ENCODE measurements at places on chromosomes 16 and 17. TPM values are rescaled to one million over a fixed set of nuclear protein-coding genes. Genes with fewer than 3 reads are reported as not detected.
A peak's percentile ranks its signal among the peaks of the same experiment; 100 is the strongest.

- no peaks in the 10 kb centered on the region for H3K27me3 ChIP-seq
- no peaks in the 10 kb centered on the region for H3K36me3 ChIP-seq
- no peak for DNase-seq
- no peak overlapping the region for H3K27ac ChIP-seq
- peaks cover 2% of the 10 kb centered on the region for H3K4me1 ChIP-seq
These were observed 40.0 kb upstream of the CCR7 start for GRCh38 chr17:40605306-40605705.

GRCh38 chr16:84617041-84617790, 662 bp downstream of the COTL1 start:
- no peaks in the 10 kb centered on the region for H3K36me3 ChIP-seq
- peaks cover 9% of the 10 kb centered on the region for H3K4me1 ChIP-seq
- no peaks in the 10 kb centered on the region for H3K27me3 ChIP-seq
- DNase-seq = peak; percentile 43
- peak overlapping the region; percentile 66 for H3K4me3 ChIP-seq
- H3K27ac ChIP-seq = peak overlapping the region; percentile 21

- no peak overlapping the region for H3K27ac ChIP-seq
- no peaks in the 10 kb centered on the region for H3K27me3 ChIP-seq
- H3K4me1 ChIP-seq = no peaks in the 10 kb centered on the region
- no peak for DNase-seq
These were observed 25.3 kb downstream of the CDK5RAP3 start for GRCh38 chr17:47996201-47996600.

DNA sequence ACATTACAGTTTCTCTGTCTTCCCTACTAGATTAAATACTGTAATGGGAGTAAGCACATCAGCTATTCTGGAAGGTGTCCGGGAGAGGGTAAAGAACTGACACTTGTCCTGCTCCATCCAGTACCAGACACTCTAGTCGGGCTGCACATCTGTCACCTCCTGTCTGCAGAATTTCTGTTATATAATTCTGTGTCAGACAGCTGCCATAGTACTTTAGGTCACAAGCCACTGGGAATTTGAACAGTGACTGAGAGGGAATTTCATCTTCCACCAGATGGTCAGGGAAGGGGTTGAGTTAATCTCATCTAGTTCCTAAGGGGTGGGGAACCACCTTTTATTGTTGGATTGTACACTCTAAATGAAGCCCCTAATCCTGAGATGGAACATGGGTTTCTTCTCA, 58.6 kb upstream of the NUDT7 start:
- H3K36me3 ChIP-seq = no peaks in the 10 kb centered on the region
- H3K27me3 ChIP-seq = peaks cover 5% of the 10 kb centered on the region
- H3K4me1 ChIP-seq = no peaks in the 10 kb centered on the region
- no peak overlapping the region for H3K27ac ChIP-seq

- H3K4me1 ChIP-seq = peaks cover 13% of the 10 kb centered on the region
- DNase-seq = no peak
- H3K4me3 ChIP-seq = no peak overlapping the region
- H3K27ac ChIP-seq = no peak overlapping the region
These were observed 2.4 kb upstream of the PERCC1 start for GRCh38 chr16:1428511-1428910.

GRCh38 chr17:72556944-72557826, 436.4 kb downstream of the SOX9 start:
- peak; percentile 87 for DNase-seq
- H3K36me3 ChIP-seq = no peaks in the 10 kb centered on the region
- peaks cover 3% of the 10 kb centered on the region for H3K4me1 ChIP-seq
- H3K27ac ChIP-seq = no peak overlapping the region

GRCh38 chr16:55012362-55012761, 81.7 kb downstream of the IRX5 start:
- no peak for DNase-seq
- H3K4me3 ChIP-seq = no peak overlapping the region
- H3K4me1 ChIP-seq = no peaks in the 10 kb centered on the region
- no peaks in the 10 kb centered on the region for H3K27me3 ChIP-seq
- no peak overlapping the region for H3K27ac ChIP-seq
- no peaks in the 10 kb centered on the region for H3K36me3 ChIP-seq

GRCh38 chr17:45720386-45720785, 63.7 kb upstream of the CRHR1 start:
- peaks cover 13% of the 10 kb centered on the region for H3K27me3 ChIP-seq
- no peaks in the 10 kb centered on the region for H3K36me3 ChIP-seq
- H3K4me1 ChIP-seq = no peaks in the 10 kb centered on the region
- H3K4me3 ChIP-seq = no peak overlapping the region

- no peak overlapping the region for H3K4me3 ChIP-seq
- no peak for DNase-seq
- H3K4me1 ChIP-seq = peaks cover 50% of the 10 kb centered on the region
- H3K27ac ChIP-seq = no peak overlapping the region
These were observed 28.0 kb downstream of the ARHGAP23 start for GRCh38 chr17:38456031-38456815.

- H3K27ac ChIP-seq = no peak overlapping the region
- DNase-seq = no peak
- H3K27me3 ChIP-seq = no peaks in the 10 kb centered on the region
- H3K36me3 ChIP-seq = no peaks in the 10 kb centered on the region
These were observed 76.7 kb downstream of the PLD6 start for GRCh38 chr17:17129466-17129865.

GRCh38 chr17:42001729-42002128, 15.5 kb downstream of the DNAJC7 start:
- no peak for DNase-seq
- H3K27me3 ChIP-seq = no peaks in the 10 kb centered on the region
- peaks cover 15% of the 10 kb centered on the region for H3K4me1 ChIP-seq
- H3K27ac ChIP-seq = peak overlapping the region; percentile 61
- no peaks in the 10 kb centered on the region for H3K36me3 ChIP-seq

GRCh38 chr16:8937803-8938202, 25.9 kb downstream of the USP7 start:
- no peak for DNase-seq
- H3K4me3 ChIP-seq = no peak overlapping the region
- no peaks in the 10 kb centered on the region for H3K27me3 ChIP-seq
- H3K4me1 ChIP-seq = no peaks in the 10 kb centered on the region
- H3K27ac ChIP-seq = no peak overlapping the region
- H3K36me3 ChIP-seq = no peaks in the 10 kb centered on the region

DNA sequence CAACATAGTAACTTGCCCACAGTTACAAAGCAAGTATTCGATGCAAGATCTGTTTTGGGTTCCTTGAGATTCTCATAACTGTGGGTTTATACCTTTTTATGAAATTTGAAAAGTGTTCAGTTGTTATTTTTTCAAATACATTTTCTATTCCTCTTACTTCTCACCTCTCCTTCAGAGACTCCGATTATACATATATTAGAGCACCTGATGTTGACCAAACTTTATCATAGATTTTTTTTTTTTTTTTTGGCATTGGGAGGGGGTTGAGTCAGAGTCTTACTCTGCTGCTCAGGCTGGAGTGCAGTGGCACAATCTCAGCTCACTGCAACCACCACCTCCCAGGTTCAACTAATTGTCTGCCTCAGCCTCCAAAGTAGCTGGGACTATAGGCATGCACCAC, 51.3 kb upstream of the RBBP6 start:
- H3K4me1 ChIP-seq = no peaks in the 10 kb centered on the region
- H3K27ac ChIP-seq = no peak overlapping the region
- H3K27me3 ChIP-seq = no peaks in the 10 kb centered on the region
- H3K4me3 ChIP-seq = no peak overlapping the region
- H3K36me3 ChIP-seq = no peaks in the 10 kb centered on the region
- DNase-seq = no peak

DNA sequence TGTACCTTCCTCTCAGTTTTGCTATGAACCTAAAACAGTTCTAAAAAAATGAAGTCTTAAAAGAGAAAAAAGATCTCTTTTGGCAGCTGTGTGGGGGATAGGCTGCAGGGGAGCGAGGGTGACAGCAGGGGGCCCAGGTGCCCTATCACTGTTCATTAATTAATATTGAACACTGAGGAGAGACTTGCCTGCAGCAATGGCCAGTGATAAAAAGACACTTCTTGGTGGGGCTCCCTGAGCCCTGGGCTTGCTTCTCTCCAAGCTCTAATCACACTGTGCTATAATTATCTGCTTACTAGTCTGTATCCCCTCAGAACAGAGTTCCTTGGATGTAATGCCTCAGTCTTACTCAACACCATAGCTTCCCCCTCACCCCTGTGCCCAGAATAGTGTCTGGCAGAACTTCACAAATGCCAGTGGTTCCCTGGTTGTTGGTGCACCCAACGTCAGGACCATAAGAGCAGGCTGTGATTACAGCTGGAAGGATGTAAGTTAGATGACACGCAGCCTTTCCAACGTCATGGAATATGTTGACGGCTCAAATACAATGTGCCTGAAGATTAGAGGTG, 52.0 kb upstream of the IRX6 start:
- H3K4me3 ChIP-seq = no peak overlapping the region
- no peaks in the 10 kb centered on the region for H3K36me3 ChIP-seq
- no peak for DNase-seq
- H3K27ac ChIP-seq = no peak overlapping the region
- no peaks in the 10 kb centered on the region for H3K27me3 ChIP-seq
- H3K4me1 ChIP-seq = no peaks in the 10 kb centered on the region

DNA sequence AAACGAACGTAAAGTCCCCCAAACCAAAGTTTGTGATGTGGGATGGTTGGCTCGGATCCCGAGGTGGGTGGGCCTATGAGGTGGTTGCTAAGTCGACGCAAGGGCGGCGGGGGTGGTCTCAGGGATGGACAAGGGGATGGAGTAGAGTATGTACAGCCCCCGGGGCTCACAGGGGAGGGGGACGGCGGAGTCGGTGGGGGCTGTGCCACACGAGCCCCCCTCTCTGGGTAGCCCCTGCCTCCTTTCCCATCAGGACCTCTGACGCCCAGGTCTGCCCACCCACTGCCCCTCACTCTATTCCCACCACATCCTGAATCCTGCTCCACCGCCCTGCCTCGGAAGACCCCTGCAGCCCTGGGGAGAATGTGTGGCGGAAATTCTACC, 15.2 kb downstream of the IL34 start:
- no peak for DNase-seq
- H3K27me3 ChIP-seq = no peaks in the 10 kb centered on the region
- no peak overlapping the region for H3K27ac ChIP-seq
- H3K36me3 ChIP-seq = no peaks in the 10 kb centered on the region
- H3K4me3 ChIP-seq = no peak overlapping the region

- no peak for DNase-seq
- no peak overlapping the region for H3K27ac ChIP-seq
- H3K4me1 ChIP-seq = peaks cover under 1% of the 10 kb centered on the region
- no peaks in the 10 kb centered on the region for H3K27me3 ChIP-seq
These were observed 180.8 kb downstream of the KATNIP start for GRCh38 chr16:27730661-27731210.

GRCh38 chr17:31674717-31675349, 184.2 kb downstream of the COPRS start:
- DNase-seq = no peak
- H3K4me3 ChIP-seq = no peak overlapping the region
- no peaks in the 10 kb centered on the region for H3K36me3 ChIP-seq
- no peak overlapping the region for H3K27ac ChIP-seq
- no peaks in the 10 kb centered on the region for H3K4me1 ChIP-seq

- peaks cover 23% of the 10 kb centered on the region for H3K4me1 ChIP-seq
- H3K27ac ChIP-seq = no peak overlapping the region
These were observed 21.1 kb downstream of the LITAF start for GRCh38 chr16:11565665-11566064.

DNA sequence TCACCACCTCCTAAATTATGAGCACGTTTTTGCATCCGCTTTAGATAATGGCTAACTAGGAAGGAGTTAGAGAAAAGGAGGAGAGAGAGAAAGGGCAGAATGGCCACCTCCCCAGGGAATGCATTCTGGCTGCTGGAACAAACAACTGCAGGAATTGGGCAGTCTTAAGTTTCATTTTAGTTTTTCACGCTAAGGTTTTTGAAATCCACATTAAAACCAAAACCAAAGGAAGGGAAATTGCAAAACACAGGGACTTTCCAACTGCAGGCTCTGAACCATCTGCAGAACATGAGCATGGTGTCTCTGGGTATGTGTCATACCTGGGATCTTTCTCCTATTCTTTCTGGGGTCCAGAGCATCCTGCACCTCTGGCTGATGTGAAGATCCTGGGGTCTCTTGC, 12.1 kb upstream of the CCL8 start:
- no peak overlapping the region for H3K27ac ChIP-seq
- H3K27me3 ChIP-seq = no peaks in the 10 kb centered on the region
- no peaks in the 10 kb centered on the region for H3K4me1 ChIP-seq
- no peak for DNase-seq
- H3K4me3 ChIP-seq = no peak overlapping the region

GRCh38 chr16:58332997-58333700, 38.3 kb upstream of the PRSS54 start:
- no peak overlapping the region for H3K27ac ChIP-seq
- H3K4me1 ChIP-seq = no peaks in the 10 kb centered on the region
- H3K4me3 ChIP-seq = no peak overlapping the region
- H3K27me3 ChIP-seq = no peaks in the 10 kb centered on the region

DNA sequence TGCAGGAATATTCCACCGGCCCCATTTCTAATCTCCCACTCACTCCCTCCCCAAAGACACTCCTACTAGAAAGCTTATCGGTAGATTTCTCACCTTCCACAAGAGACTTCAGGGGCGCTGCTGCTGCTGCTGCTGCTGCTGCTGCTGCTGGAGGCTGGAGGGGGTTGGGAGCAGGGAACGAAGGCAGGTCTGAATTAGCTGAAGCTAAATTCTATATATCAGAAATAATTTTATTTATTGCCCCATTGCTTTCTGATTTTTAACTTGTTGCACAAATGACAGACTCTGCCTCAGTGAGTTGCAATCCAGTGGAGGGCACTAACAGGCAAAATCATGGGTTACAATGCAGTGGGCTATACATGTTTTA, 25.8 kb upstream of the HLF start:
- peak; percentile 41 for DNase-seq
- H3K4me3 ChIP-seq = peak overlapping the region; percentile 50
- no peaks in the 10 kb centered on the region for H3K36me3 ChIP-seq

DNA sequence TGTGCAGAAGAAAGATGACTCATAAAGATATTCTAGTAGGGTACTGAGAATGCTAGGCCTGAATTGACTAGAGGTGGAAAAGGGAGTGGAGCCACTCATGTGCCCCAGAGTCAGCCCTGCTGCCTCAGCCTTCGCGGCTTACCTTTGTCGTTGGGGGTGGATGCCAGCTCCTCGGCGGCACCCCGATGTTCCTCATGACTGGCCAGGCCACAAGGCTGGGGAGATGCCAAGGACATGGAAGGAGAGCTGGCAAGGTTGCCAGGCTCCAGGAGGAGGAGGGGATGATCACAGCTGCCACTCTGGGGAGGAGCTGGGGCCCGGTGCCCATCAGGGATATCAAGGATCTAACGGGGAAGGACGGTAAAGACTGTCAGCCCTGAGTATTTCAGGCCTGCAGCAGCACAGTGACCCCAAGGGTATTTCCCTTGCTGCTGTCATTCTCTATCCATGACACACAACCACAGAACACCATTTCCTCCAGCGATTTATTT, 9.7 kb upstream of the SLC35B1 start:
- no peaks in the 10 kb centered on the region for H3K27me3 ChIP-seq
- H3K36me3 ChIP-seq = no peaks in the 10 kb centered on the region
- H3K27ac ChIP-seq = peak overlapping the region; percentile 9
- H3K4me3 ChIP-seq = no peak overlapping the region

The CA4 gene
- polyA plus RNA-seq = 9.8 TPM

The PTRH2 gene
- 38.7 TPM for polyA plus RNA-seq

The MPRIP gene
- polyA plus RNA-seq = 123 TPM

The HOXB6 gene
- 7.7 TPM for polyA plus RNA-seq

The EPOP gene
- 0.45 TPM for polyA plus RNA-seq

The CDH3 gene
- polyA plus RNA-seq = 62.4 TPM

The IGF2BP1 gene
- polyA plus RNA-seq = 40.7 TPM

The ZDHHC7 gene
- 50.0 TPM for polyA plus RNA-seq

The RAB37 gene
- polyA plus RNA-seq = 11.8 TPM

The NPB gene
- 2.2 TPM for polyA plus RNA-seq

The ASGR1 gene
- polyA plus RNA-seq = 113 TPM

The TEX19 gene
- polyA plus RNA-seq = not detected

The NR1D1 gene
- 6.9 TPM for polyA plus RNA-seq

The SRP68 gene
- polyA plus RNA-seq = 70.1 TPM
